ENCODE measurements at places on chromosomes 2 and 18.

- no peak for DNase-seq
These were observed 300.4 kb downstream of the KCNS3 start for GRCh38 chr2:18178736-18179349.

DNA sequence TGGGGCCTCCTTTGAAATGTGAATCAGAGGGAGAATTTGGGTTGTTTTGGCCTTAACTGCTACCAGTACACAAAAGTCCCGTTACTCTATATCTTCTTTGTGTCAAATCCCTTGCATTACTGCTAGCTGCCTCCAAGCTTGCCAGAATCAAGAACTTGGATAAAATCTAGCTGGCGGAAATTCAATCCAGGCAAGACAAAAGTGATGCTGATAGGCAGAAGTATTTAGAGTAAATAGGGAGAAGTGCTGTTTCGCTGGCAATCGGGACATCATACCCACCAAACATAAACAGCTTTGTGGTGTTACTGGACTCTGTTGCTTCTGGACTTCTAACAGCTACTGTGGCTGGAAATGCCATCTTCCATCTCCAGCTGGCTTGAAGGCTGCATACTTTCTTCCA lies 2.5 kb downstream of the IFIH1 start:
- no peak for DNase-seq

DNA sequence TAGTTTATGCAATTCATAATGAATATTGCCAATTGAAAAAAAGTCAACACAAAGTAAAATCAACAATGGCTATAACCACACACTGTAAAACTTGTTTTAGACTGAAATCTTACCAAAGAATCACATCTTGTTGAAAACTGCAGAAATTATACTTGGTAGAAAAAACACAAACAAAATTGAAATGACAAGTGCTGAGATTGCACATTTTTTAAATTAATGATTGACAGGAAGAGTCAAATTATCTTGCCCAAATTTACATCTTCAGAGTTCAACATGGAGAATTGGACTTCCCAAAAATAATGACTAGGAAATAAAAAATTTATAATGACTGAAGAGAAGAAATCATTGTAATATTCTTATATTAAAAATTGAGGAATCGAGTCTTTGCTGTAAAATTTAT lies 84.6 kb upstream of the TTC39C start:
- no peak for DNase-seq

DNA sequence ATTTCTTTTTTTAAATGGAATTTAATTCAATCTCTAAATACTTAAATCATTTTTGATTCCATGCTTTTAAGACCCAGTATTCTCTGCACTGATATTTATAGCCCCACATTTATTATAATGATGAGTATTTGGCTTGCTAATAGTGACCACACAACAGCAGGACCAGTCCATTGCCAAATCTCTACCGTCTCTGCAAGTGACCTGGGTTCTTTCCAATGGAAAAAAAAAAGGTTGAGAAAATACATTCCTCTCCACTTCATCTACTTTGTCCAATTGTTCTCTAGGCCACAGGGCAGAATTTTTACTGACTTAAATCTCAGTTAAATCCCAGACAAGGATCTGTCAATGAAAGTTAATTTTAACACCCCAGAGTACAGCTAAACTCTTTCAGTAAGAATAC lies 20.5 kb downstream of the GRB14 start:
- DNase-seq = no peak

DNA sequence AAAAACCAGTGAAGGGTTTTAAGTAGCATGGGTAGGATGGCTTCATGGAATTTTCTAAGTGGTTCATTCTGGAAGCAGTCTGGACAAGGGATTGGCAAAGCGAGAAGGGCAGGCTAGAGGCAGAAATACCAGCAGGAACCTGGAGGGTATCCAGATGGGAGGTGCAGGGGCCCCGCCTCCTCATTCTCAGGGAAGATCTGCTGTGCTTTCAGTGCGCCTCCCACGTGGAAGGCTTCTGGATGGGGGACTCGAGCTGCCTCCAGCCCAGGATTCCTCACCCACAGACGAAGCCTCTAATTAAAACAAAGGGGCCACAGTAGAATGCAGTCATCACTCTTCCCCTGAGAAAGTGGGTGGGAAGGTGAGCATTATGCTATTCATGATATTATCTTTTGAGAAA lies 79.8 kb downstream of the VSNL1 start:
- no peak for DNase-seq

GRCh38 chr2:29834624-29835023 lies 86.8 kb downstream of the ALK start:
- DNase-seq = no peak

- no peak for DNase-seq
These were observed 7.7 kb downstream of the APLF start for GRCh38 chr2:68475110-68475509.

- DNase-seq = no peak
These were observed 707.8 kb downstream of the DSC3 start for GRCh38 chr18:30334781-30335180.

DNA sequence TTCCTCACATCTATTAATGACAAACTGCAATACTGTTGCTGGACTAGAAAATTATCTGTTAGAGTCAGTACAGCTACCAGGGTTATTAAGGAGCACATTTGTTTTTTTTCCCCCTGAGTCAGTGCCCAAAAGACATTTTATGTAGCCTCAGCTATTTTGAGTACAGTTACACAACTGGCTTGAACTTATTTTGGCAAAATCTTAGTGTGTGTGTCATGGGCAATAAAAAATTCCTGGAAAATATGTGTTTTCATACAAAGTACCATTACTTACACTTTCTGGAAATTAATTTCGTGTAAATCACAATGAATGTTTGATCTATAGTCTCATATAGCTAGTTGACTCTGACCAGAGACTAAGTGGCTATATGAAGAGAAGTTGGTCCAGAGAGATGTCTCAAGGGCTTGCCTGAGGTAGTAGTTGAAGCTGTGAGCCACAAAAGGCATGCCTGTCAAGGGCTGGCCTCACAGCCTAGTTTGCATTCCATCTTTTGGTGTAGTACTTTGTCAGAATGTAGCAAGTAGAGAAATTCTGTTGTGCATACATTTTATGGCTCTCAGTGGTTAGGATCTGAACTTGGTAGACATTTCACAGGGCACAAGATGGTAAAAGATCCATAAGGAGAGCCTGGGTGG lies 283.4 kb downstream of the MTX2 start:
- no peak for DNase-seq

GRCh38 chr2:30886080-30886479 lies 78.8 kb upstream of the CAPN13 start:
- DNase-seq = no peak

DNA sequence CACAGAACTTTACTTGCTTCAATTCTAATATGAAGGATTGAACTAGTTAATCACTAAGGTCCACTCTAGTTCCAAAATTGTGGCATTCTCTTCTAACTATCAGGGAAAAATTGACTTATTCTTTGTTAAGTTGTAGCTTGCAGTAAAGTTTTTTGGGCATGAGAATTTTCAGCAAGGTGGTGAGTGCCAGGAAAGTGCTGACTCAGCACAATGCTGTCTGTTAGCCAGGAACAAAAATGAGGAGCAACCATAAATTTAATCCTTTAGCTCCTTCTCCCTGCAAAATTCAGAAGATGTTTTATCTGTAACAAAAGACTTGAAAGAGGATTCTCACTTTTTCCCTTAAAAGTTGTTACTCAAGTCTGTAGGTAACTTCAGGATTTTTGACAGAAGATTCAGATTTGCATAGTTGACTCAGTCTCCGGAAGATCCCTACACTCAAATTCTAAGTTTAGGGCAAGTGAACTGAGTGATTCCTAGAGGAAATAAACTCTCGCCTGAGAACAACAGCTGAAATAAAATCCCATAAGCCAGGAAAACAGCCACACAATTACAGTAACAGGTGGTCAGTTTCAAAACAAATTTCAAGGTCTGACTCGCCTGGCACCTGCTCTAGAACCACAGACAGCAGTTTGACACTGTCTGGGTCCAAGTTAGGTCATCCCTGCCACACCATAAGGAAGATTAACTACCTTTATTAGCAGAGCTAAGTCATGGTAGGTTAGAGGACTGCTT lies 20.2 kb upstream of the DARS1 start:
- DNase-seq = no peak

- DNase-seq = no peak
These were observed 64.4 kb downstream of the LONRF2 start for GRCh38 chr2:100257939-100258338.

DNA sequence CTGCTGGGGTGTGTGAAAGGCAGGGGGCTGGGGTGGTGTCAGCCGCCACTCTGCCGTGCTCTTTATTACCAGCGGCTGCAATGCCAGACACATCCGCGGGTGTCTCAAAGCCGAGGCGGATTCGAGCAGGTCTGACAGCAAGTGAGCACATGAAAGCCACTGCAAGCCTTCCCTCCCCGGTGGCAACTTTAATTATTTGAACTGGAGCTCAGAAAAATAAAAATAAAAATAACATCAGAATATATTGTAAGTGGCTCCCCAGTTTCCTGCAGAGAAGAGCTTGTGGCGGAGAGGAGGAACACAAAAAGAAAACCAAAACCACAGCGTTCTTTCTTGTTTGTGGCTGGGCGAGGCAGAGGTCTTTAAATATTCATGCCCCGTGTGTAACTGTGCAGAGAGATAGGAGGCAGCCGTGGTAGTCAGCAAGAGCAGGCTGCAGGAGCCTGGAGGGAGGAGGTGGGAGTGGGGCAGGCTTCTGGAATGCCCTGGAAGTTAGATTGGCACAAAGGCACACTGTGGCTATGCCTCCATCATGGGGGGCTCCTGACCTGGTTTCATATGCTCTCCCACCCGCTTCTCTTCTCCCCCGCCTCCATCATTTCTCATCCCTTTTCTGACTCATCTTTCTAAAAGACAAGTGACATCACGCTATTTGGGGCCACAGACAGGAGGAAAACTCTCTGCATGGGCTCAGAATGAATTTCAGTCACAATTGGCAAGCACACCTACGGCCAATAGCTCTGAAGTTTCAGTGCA lies 199.8 kb downstream of the CLIP4 start:
- no peak for DNase-seq

- no peak for DNase-seq
These were observed 386.7 kb upstream of the ATP5MC3 start for GRCh38 chr2:175568109-175568730.

- no peak for DNase-seq
These were observed 56.4 kb upstream of the CYTIP start for GRCh38 chr2:157500334-157500733.

- DNase-seq = no peak
These were observed 96.7 kb downstream of the LRP2 start for GRCh38 chr2:169265591-169265990.

- no peak for DNase-seq
These were observed 116.2 kb downstream of the METTL8 start for GRCh38 chr2:171317492-171318125.

GRCh38 chr2:172864182-172864581 lies 128.5 kb downstream of the RAPGEF4 start:
- peak; percentile 69 for DNase-seq

GRCh38 chr2:42141687-42142546 lies 27.2 kb upstream of the EML4 start:
- DNase-seq = peak; percentile 75

GRCh38 chr2:45653122-45653913 lies 1.8 kb downstream of the PRKCE start:
- no peak for DNase-seq

- DNase-seq = no peak
These were observed 205.3 kb downstream of the KCNS3 start for GRCh38 chr2:18083806-18084205.

DNA sequence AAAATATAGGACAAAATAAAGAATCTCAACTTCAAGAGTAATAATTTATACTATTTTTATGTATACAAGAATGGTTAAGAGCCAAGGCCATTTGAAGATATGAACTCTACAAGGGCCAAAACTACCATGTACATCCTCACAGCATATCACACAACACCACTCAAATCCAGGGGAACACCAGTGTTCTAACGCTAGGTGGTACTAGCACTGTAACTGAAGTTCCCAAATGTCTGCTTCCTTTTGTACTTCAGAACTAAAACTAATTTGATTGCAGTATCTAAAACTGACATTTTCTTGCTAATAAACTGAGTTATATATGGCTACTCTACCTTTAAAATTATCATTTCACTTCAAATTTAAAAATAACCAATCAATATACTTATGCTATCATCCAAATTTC lies 47.0 kb downstream of the REV1 start:
- no peak for DNase-seq

DNA sequence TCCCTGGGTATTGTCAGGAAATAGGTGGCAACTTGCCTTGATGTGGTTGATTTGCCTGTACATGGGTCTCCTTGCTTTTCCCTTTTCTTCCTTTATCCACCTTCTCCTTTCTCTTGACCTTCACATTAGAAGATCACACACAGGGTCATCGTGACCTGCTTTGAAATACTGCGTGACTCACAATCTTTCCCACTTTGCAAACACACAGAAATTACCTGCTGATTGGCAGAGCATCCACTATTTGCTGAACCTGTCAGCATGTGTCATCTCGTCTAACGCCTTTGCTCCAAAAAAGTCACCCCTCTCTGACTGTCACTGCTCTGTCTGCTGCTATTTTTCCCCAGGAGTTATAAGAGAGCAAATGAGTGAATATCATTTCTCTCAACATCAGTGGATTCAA lies 60.8 kb downstream of the MYO3B start:
- no peak for DNase-seq

GRCh38 chr2:152468899-152469692 lies 134.1 kb downstream of the FMNL2 start:
- no peak for DNase-seq

GRCh38 chr2:97936199-97936598 lies 59.5 kb downstream of the TMEM131 start:
- no peak for DNase-seq
